ENCODE measurements at places on chromosomes 7 and 10.

DNA sequence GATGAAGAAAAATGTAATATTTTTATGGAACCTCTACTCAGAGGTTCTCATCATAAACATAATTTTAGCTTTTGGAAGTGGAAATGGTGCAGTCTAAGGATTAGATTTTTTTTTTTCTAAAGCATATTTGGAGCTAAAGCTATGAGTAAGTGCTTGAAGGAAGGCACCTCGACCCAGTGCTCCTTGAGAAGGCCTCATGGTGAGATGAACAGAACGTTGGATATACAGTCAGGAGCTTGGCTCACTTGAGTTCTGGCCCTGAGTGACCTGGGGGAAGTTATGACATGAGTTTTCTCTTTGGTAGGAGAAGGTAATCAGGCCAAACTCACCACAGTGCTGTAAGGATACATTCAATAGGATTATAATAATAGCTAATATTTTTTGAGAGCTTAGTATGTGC lies 163.3 kb downstream of the JCAD start:
- no peak for DNase-seq

GRCh38 chr10:88157981-88158465 lies 294.6 kb downstream of the PTEN start:
- DNase-seq: no peak

DNA sequence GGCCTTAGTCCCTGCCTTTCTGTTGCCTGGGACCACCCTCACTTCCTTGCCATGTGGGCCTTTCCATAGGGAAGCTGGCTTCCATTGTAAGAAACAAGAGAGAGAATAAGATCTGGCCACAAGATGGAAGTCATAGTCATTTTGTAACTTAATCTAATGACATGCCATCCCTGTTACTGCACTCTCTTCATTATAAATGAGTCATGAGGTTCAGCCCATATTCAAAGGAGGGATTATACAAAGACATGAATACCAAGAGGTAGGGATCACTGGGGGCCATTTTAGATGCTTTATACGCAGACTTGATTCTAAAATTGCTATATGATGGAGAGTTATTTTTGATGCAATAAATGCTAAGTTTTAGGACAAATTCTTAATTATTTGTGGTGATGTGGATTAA lies 75.2 kb upstream of the CELF2 start:
- DNase-seq: no peak

- no peak for DNase-seq
Measured at GRCh38 chr10:95474228-95475002, 86.8 kb downstream of the SORBS1 start.

GRCh38 chr7:96973986-96974385 lies 31.4 kb upstream of the DLX6 start:
- DNase-seq: no peak

GRCh38 chr10:124144536-124144935 lies 51.1 kb upstream of the CHST15 start:
- no peak for DNase-seq

GRCh38 chr10:77939561-77940001 lies 13.0 kb upstream of the DLG5 start:
- DNase-seq: no peak

DNA sequence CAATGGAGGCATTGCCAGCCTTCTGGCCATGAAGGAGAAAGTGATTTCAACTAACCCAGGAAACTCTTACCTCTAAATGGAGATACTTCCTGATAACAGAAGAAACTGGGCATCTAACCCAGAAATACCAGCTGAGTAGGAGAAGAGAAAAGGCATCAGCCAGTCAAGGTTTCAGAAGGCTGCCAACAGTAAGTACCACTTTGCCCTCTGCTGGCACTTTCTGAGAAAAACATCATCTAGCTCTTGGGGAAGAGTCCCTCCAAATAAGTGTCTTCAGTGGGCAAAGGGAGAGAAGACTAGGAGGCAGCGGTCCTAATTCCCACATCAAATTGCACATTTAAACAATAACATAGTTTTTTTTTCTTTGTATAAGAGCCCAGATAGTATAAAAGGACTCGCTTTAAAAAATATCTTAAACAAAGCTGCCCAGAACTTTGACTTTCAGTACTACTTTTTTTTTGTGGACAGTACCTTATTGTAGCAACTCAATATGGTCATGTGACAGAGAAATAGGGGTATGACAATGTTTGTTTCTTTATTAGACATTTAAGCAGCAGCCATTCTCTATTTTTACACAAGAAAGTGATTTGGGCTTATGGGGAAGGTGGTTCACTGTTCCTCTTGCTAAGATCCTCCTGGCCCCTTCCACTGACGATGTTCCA lies 157.3 kb downstream of the CTTNBP2 start:
- no peak for DNase-seq

- no peak for DNase-seq
Measured at GRCh38 chr10:13536674-13537366, 8.0 kb upstream of the BEND7 start.

GRCh38 chr10:24561453-24561852 lies 162.2 kb downstream of the ARHGAP21 start:
- no peak for DNase-seq

Data from dorsolateral prefrontal cortex (tissue), 122 donors.